Activated naive CD4-positive, alpha-beta T cell (primary cell): ENCODE measurements at places on chromosomes 6 and 20.

- DNase-seq: no peak
Observed at GRCh38 chr20:36885356-36885755, 9.4 kb downstream of the TLDC2 start.

DNA sequence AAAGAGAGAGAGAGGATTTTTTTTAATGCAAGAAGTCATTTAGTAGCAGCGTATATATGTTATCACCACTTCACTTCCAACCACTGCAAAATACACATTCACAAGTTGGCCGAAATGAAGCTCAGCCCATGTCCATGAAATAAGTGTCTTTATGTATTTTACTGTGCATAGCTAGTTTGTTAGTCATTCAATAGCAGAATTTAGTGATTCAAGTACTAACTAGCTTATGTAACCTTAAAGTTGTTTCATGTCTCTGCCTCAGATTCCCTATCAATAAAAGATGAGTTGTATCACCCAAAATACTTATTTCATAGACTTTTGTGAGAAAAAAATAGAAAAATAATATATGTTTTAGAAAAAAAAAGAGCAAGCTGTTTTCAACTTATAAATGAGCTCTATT lies 153.7 kb upstream of the PRDM1 start:
- no peak for DNase-seq

DNA sequence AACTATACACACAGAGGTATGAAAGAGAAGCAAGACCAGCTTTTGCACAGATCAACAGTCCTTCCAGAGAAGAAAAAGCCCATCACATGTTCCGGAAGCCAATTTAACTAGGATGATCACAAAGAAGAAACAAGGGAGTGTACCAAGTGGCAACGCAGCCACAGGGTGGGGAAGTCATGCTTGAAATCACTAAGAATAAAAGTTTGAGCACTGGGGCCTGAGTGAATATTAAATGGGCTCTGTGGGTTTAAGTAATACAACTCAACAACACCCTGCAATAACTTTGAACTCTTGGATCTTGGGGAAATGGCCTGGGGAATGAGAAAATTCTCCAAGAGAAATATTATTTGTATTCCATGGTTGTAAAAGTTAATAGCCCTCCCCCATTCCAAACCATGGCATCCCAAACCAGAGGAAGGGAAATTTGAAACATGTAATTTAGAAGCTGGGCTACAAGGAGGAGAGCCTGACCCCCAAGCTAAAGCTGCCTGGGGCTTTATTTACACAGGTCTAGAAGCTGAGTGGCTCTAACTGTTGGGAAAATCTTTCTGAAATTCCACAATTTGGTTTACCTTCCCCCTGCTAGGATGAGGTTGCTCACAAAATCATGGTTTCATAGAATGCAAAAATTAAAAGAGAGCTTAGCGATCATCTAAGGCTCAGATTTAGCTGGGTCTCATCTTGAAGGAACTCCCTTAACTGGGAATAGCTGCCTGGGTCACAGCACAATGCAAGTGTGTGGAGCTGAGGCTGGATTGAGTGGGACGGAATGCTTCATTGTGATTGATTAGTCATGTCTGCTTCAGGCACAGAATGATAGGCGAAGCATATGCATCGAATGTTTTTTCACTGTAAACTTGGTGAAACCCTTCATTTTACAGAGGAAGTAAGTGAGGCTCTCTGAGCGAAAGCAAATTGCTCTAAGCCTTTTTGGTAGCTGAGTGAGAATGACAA lies 143.6 kb downstream of the BMP7 start:
- no peak for DNase-seq

DNA sequence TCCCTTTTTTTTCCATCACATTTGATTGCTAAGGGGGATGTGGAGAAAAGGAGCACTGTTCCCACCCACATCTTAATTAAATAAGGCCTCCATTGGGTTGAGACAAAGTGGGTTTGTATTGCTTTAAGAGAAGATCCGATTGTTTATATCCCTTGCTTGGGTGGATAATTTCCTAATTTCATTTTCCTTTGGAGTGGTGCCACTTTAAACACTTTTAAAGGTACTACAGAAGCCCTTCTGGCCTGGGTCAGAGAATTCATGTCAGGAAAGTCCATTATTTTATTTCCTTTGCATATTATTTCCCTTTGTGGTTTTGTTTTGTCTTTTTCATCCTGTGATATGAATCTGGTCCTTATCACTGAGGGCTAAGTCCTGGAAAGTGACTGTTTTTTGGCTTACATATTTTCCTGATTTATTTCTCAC lies 56.9 kb downstream of the PHACTR2 start:
- no peak for DNase-seq

DNA sequence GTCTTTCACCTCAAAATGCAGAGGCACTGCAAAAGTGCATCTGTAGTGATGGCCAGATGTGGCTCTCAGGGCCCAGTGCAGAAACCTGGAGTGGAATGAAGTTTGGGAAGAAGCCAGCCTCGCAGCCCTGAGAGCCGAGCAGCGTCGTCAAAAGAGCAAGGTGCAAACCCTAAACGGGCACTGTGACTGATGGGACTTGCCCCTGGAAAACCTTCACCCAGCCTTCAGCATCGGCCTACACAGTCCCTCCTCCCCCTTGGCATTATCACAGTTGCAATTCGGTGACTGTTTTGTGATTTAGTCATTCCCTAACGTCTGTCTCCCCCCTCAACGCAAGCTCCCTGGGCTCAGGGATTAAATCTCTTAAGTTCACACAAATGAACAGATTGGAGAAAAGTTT lies 38.6 kb downstream of the TAF4 start:
- no peak for DNase-seq
